ENCODE measurements at places on chromosomes 3 and 15.

DNA sequence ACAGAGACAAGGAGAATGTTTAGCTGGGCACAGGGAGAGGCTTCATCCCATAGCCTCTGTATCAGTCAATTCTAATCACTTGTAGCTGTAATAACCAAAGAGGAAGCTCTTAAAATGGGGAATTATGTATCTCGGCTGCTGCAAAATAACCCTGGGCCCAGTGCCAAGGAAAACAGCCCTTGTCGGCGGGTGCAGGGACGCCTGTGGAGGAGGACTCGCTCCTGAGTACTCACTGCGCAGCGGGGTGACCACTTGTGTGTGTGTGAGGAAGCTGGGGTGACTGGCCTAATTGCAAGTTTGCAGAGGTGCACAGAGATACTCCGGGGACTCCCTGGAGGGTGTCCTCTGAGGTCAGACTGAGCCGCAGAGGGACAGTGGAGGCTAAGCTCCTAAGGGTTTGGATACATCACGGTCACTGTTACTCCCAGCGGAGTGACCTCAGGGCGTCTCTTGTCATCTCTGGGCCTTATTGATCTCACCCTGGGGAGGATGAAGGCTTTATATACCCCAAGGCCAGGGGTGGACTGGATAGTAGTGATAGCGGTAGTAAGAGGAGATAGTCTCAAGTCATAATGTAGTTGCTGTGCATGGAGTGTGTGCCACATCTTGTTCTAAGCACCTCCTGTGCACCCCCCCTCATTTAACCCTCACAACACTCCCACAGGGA, 37.2 kb downstream of the SLC6A6 start:
- DNase-seq, result peak; percentile 84

GRCh38 chr3:50617096-50617791, at the start of gene MAPKAPK3:
Gene MAPKAPK3, plus strand, starts transcription at chr3:50617151. Its CDS starts 415 bp downstream, at chr3:50617566.
- DNase-seq, result peak; percentile 49

GRCh38 chr3:150605998-150606641, 3.0 kb downstream of the SELENOT start:
- peak; percentile 86 for DNase-seq

- DNase-seq, result peak; percentile 13
Observed at GRCh38 chr15:57861815-57862586, 155.5 kb downstream of the POLR2M start.

GRCh38 chr3:156657862-156658731, 16.3 kb upstream of the TIPARP start:
- DNase-seq, result no peak

GRCh38 chr15:38149315-38149714, 103.3 kb upstream of the SPRED1 start:
- DNase-seq, result no peak

DNA sequence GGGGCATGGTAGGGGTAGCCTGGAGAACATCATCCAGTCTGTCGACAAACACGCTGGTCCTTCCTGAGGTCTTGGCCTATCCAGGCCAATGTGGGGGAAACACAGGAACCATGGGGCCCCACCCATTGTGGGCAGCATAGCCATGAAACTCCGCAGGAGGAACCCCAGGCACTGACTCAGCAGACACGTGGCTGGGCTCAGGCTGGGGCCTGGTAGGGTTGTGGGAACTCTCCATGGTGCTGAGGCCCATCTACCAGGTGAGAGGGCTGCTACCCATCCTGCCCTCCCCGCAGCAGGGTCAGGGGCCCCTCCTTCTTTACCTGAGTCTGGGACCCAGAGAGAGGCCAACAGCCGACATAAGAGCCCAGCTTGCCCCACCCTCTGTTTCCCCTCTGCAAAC, 22.6 kb upstream of the CACNA2D2 start:
- DNase-seq, result peak; percentile 88

GRCh38 chr3:38117748-38118420, 19.0 kb downstream of the ACAA1 start:
- peak; percentile 73 for DNase-seq

DNA sequence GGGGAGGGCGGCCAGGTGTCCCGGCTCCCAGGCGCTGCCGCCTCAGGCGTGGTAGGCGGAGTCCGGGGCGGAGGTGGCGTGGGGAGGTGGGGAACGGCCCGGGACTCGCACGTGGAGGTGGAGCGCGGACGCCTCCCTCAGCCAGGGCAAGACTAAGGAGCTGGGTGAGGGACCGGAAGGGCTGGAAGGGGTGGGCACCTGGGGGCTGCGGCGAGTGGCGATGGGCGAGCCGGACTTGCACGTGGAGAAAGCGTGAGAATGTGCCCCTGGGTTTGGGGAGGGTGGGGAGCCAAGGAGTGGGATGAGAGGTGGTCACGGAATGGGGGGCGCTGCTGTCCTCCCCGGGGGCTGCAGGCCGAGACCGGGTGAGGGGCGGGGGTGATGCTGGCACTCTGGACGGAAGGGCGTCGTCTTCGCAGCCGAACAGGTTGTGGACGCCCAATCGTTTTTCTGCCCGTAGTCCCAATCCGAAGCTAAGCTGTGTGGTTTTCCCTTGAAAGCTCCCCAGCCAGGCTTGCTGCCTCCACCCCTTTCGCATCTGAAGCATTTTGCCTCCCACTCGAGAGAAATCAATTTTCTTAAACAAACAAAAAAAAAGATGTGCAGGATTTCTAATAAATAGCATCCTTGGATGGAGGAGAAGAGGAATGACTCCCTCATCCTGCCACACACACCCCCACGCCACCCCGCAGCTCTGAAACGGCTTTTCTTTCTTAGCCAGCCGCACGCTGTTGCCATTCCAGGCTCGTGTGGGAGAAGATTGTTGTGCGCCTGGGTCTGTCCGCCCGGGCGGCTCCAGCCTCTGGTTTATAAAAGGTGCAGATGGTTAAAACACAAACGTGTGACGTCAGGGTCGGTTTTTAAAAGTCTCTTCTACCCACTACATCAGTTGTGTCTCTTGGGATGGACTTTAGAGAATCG, 62.5 kb upstream of the ANKRD28 start:
- DNase-seq, result no peak

DNA sequence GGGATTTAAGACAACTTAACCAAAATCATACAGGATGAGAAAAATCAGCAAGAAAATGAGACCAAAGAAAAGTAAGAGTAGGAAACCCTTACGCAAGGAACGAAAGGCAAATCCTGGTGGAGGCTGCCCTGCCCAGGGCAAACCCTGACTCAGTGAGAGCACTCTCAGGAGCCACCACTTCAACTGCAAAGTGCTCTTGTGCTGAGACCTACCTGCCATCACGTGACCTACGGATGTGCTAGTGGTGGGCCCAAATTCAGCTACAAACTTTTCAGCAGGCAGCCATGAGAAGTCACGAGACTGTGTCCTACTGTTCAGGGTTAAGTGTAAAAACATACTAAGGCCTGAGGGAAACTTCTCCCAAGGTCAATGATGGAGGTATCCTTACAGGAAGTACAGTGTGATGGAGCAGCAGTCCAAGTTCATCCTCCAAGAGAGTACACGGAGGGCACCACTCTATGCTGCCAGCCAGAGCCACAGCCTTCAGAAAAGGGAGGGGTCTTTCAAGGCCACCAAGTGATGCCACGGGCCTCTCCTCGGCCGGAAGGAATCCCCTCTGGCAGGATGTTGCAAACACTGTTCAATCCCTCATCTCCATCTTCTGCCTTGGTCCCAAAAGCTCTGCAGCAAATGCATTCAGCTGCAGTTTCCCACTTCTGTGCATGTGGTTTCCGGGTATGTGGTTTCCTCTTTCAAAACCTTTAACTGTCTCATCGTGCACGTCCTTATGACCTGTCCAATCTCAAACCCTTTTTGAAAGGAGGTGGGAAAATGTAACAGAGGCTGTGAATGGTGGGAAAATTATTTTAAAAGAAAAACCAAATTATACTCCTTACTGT, 9.5 kb downstream of the CHSY1 start:
- peak; percentile 97 for DNase-seq

DNA sequence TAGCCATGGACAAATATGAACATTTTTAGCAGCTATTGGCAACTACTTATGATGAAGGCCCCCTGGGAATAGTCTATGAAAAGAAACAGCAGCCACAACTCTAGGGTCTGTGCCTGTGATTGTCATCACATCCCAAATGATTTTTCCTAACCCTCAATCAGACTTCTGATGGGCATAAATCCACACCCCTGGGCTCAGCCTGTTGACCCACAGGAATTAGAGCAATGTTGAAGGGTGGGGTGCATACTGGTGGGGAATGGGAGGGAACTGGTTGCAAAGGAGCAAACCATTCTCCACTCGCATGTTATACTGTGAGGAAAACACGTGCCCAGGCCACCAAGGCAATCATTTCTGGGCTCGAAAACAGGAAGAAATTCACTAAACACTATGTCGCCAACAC, 106.5 kb upstream of the CTNNB1 start:
- no peak for DNase-seq

DNA sequence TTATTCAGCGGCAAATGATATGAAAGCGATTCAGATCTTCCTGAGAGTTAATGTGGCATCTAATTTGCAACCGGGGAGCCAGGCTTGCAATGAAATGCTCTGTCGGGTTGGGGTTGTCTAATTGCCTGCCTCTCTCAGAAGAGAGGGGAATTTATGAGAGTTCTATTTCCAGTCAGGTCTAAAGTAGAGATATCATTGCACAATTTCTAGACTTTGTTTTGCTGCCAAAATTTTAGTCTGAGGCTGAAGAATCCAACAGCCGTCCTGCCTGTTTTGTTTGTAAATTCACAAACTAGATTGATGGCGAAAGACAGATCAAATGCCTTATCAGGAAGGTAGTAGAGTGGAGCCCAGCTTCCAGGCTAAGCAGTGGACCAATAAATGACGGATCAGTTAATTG, 610 bp downstream of the LIPC start:
- peak; percentile 7 for DNase-seq

DNA sequence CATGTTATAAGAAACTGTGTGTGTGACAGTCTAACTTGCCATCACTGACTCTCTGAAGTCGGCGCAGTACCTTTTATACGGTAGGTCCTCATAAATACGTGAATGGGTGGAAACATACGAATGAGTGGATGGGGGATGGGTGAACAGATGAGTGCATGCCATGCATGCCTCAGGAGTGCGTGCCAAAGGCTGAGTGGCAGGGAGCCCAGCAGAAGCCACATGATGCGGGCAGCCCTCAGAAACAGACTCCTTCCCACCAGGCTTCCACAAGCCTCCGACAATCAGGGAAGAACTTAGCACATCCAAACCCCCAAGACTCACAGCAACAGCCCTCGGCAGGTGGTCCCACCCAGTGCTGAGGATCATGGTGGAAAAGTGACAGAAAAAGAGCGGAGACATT, 16.7 kb downstream of the HCN4 start:
- DNase-seq, result no peak

DNA sequence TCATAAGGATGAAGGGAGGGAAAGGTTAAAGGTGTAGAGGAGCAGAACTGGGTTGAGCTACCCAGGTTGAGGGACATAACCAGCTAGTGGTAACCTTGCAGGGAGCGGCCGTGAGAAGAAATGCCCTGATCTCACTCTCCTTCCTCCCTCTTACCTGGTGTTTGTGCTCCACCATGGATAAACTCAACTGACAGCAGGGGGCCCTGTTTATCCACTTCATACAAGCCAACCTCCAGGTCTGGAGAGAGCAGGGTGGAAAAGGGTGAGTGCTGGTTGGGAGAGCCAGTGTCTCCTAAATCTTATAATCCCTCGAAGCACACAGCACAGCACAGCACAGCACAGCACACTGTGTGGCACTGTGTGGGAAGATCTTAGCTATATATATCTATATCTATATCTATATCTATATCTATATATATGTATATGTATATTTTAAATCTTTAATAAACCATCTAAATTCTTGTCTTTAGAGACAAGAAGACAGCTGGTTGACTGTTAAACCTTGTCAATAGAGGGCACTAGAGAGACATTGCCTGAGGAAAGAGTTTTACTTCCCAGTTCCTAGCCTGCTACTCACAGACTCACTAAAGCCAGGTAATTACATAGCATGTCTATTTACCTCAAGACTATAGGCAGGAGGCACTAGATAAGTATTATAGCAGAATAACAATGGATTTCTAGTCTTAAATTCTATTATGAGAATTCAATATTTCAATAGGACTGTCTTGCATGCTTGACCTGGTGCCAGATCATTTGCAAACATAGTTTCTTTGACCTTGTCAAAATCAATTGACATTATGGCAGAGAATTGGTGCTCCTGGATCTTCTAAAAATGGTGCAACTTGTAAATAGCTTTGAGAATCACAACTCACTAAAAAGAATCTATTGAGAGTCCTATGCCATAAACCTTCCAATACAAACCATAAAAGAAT, 21.7 kb upstream of the FMN1 start:
- DNase-seq, result peak; percentile 31

- DNase-seq, result peak; percentile 98
Observed at GRCh38 chr3:72163809-72164634, 379.1 kb upstream of the PROK2 start.

GRCh38 chr3:44887101-44887500, 12.7 kb downstream of the TGM4 start:
- no peak for DNase-seq

- DNase-seq, result no peak
Observed at GRCh38 chr3:127955728-127956127, 40.7 kb downstream of the KBTBD12 start.

DNA sequence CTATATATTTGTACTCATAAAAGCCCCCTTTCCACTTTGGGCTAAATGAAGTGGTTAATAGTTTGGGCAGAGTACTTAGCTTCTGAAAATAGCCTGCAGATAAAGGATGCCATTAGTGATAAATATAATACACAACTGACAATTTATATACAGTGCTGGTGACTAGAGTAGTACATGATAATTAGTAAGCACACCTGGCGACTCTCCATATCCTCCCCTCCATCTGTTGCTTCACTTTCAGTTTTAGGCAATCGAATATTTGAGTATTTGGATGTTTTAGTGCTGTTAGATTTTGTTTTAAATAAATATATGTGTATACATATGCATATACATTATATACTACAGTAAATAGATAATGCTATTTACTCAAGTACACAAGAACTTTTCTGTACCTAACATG, 35.9 kb upstream of the CHMP2B start:
- no peak for DNase-seq

- DNase-seq, result no peak
Observed at GRCh38 chr3:116863822-116864589, 154.4 kb downstream of the TUSC7 start.

DNA sequence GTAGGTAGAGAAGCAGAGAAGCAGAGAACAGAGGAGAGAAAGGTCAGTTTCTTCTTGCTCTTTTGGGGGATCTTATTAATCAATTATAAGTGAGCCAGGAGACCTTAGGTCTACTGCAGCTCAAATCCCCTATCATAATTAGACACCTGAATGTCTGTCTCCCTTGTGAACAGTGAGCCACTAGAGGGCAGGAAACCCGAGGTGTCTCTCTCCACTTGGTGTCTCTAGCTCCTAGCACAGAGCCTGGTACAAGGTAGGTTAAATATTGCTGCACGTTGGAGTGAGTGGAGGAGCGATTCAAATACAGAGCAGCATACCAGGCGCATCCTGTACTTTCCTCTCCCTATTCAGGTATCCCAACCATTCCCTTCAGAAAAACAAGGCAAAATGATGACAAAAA, 2.0 kb upstream of the ST8SIA2 start:
- DNase-seq, result no peak

GRCh38 chr15:101541501-101542292, 52.2 kb upstream of the PCSK6 start:
- no peak for DNase-seq

- no peak for DNase-seq
Observed at GRCh38 chr15:27454281-27455075, 483.5 kb downstream of the GABRG3 start.

- DNase-seq, result no peak
Observed at GRCh38 chr15:50911001-50911400, 2.5 kb downstream of the AP4E1 start.

GRCh38 chr3:178083906-178084866, 452.1 kb upstream of the KCNMB2 start:
- DNase-seq, result no peak
